ENCODE measurements at places on chromosomes 12 and 14. TPM values are rescaled to one million over a fixed set of nuclear protein-coding genes. Genes with fewer than 3 reads are reported as not detected.
A peak's percentile ranks its signal among the peaks of the same experiment; 100 is the strongest.

Gene TAS2R43
- 0.46 TPM for polyA plus RNA-seq

Gene RNFT2
- 3.6 TPM for polyA plus RNA-seq

Gene GDF11
- 18.8 TPM for polyA plus RNA-seq

Gene E2F7
- 4.4 TPM for polyA plus RNA-seq

Gene CLEC7A
- 3.5 TPM for polyA plus RNA-seq

Gene RAPGEF3
- polyA plus RNA-seq: 11.2 TPM

Gene C12orf50
- polyA plus RNA-seq: 0.61 TPM

Gene PGF
- polyA plus RNA-seq: 11.5 TPM

Gene PRICKLE1
- 40.4 TPM for polyA plus RNA-seq

DNA sequence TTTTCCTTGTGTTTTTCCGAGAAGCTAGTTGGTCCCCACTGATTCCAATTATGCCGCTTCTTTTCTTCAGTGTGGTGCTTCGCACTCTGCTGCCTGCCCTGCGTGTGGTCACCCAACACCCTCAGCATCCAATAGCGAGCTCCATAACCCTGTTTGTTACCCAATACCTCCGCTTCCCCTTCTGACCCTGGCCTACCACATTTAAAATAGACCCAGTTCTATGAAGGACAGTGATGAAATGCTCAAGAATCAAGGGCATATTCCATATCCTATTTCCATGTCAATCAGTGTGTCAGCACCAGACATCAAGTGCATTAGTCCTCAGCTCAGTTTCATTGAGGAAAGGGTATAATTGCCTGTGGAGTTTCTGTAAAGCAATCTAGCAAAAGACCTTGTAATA, 9.5 kb downstream of the NDRG2 start:
- DNase-seq: no peak

DNA sequence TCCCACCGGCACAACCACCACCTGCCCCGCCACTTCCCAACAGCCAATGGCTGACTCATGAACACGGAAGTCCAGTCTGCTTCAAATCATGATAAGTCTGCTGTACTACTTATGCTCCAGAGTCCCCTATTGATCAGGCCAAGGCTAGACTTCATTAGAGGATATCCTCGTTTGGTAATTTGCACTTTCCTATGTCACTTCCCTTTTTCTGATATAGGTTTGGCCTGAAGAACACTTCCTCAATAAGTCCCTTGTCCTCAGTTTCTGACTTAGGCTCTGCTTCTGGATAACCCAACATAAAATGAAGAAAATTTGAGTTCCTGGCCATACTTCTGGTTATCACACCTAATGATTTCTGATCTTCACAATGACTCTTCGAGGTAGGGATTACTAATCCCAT, 45.3 kb downstream of the IFNG-AS1 start:
- DNase-seq: no peak

- DNase-seq: no peak
Measured at GRCh38 chr12:45913631-45914030, 76.7 kb downstream of the SCAF11 start.

DNA sequence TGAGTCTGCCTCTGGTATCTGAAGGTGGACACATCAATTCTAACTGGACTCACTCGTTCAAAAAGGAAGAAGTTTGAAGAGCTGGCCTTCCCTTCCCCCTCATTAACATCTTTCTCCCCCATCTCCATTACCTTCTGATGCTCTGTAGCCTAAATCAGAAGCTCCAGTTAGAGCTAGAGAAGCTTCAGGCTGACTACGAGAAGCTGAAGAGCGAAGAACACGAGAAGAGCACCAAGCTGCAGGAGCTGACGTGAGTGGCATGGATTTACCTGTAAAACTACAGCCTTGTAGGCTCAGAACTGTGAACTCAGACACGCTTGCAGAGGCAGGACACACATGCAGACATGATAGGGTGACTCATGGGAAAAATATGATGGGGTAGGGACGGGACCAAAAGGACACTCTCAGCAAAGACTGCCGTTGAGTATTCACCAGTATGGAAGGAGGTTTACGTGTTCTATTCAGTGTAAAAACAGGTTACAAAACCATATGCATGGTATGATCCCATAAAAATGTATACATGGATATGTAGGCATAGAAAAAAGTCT, 14.3 kb upstream of the PIP4K2C start:
- no peak for DNase-seq

GRCh38 chr14:46769292-46769691, 117.7 kb upstream of the RPL10L start:
- DNase-seq: no peak

DNA sequence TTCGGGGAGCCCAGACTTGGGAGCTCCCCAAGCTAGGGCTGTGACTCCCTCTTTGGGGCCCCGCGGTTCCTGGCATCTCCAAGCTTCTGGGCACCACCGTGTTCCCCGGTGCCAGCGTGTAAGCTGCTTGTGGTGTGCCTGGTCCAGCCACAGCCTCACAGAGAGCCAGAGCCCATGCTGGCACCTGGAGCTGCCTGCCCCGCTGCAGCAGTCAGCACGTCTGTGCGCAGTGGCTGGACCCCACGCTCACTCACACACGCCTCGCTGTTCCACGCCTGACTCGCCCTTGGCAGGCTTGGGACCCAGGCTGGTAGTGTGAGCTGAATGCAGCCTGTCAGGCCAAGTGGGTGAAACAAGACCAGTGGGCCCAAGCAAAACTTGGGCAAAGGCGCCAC, 34.5 kb downstream of the APAF1 start:
- DNase-seq: no peak

DNA sequence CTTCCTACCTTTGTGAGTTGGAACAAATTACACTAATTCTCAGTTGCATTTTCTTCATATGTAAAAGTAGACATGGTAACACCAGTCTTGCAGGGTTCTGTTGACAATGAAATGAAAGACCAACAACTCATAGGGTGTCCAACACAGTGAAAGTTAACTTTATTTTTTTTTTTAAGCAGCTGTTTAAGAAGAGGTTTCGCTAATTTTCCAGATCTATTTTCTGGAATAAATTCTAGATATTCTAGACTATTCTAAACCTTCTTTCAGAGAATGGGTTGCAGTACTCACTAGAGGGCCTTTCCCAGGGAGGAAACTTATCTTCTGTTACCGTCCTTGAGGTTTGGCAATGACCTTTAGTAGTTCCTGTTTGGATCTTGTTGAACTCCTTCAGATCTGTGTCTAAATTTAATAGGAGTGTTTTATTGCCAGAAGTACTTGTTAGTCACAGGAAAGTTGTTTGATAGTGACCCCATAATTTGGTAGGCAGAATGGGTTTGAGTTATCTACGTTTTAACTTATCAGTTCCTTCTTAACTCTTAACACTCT, 2.8 kb upstream of the ART4 start:
- no peak for DNase-seq

- no peak for DNase-seq
Measured at GRCh38 chr14:64610049-64610746, 60.4 kb downstream of the PPP1R36 start.

DNA sequence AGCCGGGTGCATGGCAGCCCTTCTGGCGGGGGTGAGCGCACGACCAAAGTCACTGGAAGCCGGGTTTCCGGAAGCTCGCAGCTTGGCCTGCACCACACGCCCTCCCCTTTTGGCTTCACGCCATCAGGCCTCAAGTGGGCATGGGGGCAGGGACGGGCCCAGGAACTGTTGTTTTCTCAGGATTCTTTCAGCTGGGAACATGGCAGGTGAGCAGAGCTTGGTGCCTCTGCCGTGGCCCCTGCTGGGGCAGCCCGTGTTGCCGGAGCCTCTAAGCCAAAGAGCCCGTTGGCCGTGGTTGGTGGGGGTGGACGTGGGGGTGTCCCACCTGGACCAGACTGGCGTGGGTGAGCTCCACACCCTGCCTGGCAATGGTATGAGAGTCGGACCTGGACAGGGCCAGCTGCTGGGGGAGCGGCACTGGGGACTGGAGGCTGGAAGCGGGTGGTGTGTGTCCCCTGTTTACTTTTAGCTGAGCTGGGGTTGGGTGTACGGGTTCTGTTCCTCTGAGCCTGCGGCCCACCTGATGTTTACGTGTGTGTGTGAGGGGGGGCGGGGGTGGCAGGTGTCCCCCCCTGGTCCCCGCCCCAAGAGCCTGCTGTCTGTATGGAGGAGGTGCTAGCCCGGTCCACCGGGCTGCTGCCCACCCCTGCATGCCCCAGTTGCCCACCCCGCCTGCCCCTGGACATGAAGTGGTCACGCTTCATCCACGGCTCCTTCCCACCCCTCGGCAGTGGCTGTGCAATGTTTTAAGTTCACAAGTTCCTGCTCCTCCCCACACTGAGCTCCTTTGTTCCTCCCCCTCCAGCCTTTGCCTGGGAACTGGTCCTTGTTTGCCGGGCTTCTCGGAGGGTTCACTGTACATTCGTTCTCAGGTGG, 28.7 kb upstream of the PLD4 start:
- peak; percentile 67 for DNase-seq

GRCh38 chr12:124694250-124694649, 126.8 kb upstream of the NCOR2 start:
- no peak for DNase-seq

GRCh38 chr14:103803661-103804060, 43.7 kb downstream of the PPP1R13B start:
- DNase-seq: no peak

DNA sequence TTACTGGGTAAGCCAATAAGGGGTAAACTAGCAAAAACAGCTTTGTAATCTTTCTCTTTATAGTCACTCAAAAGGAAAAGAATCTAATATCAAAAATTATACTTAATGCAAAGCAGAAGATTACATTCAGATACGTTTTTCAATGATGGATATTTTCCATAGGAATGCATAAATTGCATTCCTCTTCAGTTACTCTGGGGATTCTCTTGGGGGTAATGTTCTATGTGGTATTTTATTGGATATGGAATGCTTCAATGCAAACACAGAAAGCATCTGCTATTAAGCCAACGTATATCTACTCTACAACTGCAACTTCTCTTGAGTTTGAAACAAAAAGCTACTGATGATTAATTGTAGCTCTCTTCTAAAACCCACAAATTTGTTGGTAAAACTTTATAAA, 106.0 kb downstream of the SLC41A2 start:
- no peak for DNase-seq

DNA sequence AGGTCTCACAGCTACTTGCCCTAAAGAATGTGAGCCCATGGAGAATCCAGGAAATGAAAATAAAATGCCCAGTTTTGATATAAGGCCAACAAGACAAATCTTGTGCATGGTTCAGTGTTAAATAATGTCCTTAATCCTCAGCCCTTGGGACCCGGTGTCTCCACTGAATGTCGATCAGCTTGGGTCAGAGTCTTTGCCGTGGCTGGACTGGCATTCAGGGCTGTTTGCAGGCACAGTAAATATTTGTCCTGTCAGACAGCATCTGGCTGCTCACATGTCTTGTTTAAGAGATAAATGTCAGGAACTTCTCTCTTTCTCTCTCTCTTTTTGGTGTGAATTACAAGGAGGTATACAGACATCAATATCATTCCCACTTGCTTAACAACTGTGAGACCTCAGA, 452.5 kb downstream of the FUT8 start:
- DNase-seq: no peak

GRCh38 chr14:34227834-34228649, 234.0 kb downstream of the SPTSSA start:
- DNase-seq: peak; percentile 60

DNA sequence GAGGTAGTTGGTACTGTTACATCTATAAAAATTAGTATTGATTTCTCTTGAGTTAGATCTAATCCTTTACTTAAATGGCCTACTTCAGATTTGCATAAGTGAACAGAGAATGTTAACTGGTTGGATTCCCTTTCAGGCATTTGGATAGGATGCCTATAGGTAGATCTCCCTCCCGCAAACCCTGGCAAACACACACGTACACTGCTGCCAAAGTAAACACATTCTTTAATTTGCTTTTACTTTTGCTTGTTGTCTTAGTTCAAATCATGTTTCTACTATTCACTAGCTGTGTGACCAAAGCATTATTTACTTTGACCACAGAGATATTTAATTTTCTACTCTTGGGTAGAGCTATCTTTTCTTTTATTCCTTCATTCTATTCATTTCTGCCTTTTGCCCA, 936.1 kb upstream of the FBXO33 start:
- DNase-seq: no peak

- no peak for DNase-seq
Measured at GRCh38 chr12:11496157-11496851, 100.9 kb upstream of the PRB2 start.

DNA sequence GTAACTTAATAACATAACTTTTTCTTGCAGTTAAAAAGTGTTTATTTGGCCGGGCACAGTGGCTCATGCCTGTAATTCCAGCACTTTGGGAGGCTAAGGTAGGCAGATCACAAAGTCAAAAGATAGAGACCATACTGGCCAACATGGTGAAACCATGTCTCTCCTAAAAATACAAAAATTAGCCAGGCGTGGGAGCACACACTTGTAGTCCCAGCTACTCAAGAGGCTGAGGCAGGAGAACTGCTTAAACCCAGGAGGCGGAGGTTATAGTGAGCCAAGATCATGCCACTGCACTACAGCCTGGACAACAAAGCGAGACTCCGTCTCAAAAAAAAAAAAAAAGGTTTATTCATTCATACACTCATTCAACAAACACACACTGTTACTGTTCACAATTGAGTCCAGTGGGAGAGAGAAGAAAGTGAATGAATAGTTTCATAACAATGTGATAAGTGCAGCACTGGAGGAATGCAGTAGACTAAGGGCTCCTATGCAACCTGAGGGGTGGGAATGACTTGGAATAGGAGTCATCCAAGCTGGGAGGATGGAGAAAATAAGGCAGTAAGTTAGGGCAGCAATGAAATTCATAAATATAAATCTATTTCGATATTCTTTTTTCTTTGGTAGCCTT, 19.8 kb downstream of the DAD1 start:
- DNase-seq: no peak

GRCh38 chr12:48183091-48183875, at the start of gene CCDC184:
Gene CCDC184 (plus strand): TSS chr12:48183644. CDS start chr12:48184123, 479 bp downstream.
- peak; percentile 73 for DNase-seq

GRCh38 chr12:53564941-53565340, 57.7 kb upstream of the NPFF start:
- no peak for DNase-seq

DNA sequence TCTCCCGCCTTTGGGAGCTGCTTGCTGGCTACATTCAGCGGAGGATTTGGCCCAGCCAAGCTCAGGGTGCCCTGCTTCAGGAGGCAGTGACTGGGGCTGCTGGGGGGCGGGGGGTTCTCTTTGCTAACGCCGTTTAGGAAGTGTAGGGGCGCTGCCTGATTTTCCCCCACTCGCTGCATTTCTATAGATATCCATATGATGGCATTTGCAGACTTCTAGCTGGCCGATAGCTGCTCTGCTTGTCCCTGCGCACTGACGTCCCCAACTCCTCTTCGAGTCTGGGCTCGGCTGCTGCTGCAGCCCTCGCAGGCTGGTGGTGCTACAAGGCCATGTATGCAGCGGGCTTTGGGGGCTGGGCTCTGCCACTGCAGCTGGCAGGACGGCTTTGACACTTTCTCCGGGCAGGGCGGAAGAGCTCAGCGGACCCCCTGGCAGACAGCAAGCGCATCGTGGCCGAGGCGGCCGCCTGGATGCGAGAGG, 3.1 kb downstream of the LRFN5 start:
- peak; percentile 87 for DNase-seq

DNA sequence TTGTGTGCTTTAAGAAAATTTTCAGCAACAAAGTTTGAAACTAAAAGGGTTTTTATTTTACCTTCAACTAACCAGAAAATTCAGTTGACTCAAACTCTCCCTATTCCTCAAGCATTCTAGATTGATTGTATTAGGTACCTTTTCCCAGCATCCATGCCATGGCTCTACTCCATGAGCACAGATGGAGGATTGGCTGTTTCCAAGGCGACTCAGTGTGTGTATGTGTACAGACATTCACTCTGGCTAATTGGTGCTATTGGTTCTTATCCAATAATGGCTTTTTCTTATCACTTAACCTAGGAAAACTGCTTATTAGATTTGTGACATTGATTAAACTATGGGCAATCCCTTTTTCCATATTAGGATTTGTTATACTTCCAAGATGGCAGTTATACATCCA, 202.6 kb downstream of the ANO6 start:
- DNase-seq: no peak

- DNase-seq: no peak
Measured at GRCh38 chr12:117441751-117442150, 80.3 kb upstream of the NOS1 start.

Measured in right lung (tissue), 10 donors.